ENCODE measurements at places on chromosomes 3 and 15. TPM values are rescaled to one million over a fixed set of nuclear protein-coding genes. Genes with fewer than 3 reads are reported as not detected.

DNA sequence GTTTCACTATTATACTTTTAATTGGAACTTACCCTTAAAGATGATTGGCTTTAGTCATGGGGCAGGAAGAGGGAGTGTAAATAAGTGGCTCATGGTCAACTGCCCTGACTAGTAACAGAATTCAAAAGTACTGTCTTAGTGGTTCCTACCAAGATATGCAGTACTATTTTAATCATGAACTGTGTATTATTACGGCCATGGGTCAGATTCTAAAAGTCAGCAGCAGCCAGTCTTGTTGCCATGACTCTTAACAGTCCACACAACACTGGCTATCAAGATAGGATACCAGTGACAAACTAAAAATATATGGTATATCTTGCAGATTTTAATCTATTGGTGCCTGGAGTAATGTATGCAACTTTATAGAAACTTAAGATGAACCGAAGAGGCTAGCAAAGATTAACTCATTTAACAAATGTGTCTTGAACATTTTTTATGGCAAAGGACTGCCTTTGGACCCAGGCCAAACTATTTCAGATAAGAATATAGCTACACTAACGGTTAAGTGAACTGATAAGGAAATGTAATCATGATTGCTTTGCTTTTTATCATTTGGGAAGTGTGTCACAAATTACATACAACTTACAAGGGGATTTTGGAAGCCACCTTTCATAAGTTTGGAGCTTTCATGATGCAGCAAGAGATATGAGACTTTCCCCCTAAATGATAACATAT lies 163.7 kb downstream of the TCF12 start:
- DNase-seq, result no peak

DNA sequence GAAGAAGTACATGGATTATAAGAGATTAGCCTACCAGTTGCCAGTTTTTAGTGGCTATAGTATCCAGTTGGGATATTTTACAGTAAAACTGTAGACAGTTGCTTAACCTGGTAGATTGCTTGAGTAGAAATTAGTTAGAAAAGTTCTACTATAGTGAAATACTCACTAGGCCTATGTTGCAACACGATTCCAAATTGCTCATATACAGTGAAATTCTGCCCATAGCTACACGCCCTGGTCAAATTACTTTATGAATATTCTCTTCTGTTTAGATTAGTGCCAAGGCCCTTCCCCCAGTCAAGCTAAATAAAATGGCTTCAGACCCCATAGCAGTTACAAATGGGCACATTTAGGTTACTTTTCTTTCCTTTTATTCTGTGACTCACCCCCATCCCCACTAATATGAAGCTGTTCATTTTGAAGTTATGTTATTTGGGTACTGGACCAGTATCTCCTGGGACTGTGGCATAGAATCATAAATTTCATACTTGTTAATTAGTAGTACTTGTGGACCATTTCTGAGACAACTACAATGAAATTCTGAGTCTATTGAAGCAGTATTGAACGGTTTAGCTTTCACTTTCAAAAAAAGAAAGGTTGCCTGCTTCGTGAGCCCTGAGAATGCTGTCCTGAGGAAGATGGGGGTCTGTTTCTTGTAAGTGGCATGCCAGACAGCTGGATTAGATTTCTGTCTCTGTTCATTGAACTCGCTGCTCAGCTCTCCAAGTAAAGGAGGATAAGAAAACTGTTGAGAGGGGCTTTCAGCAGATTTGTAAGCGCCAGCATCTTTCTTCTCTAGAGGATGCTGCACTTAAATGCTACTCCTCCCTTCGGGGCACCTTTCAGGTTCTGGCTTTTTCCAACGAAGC lies 65.8 kb upstream of the CFAP20DC start:
- no peak for DNase-seq

DNA sequence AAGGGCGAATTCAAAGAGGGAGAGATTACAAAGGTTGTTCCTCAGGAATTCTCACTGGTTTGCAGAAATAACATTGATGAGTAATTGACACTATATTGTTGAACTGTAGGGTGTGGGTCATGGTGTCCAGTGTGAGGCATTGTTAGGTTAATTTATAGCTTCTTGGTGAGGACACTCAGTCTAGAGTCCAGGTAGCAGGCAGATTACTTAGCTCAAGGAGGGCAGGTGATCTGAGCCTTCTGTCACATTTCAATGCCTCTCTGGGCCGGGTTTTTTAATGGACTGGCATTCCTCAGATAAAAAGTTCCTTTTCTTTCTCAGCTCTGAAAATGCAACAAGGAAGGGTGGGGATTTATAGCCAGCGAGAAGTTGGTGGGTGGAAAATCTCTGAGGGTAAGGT lies 194.2 kb upstream of the PROK2 start:
- DNase-seq, result no peak

CERS3 gene
- total RNA-seq, result not detected

SLC33A1 gene
- total RNA-seq, result 16.8 TPM
